ENCODE measurements at places on chromosomes 6 and 20. TPM values are rescaled to one million over a fixed set of nuclear protein-coding genes. Genes with fewer than 3 reads are reported as not detected.

The PRL gene
- not detected for total RNA-seq

The GSTA1 gene
- not detected for total RNA-seq

The WFDC5 gene
- total RNA-seq, result not detected

The EPHA7 gene
- under 0.01 TPM for total RNA-seq

The MICB gene
- total RNA-seq, result 8.8 TPM

The VSX1 gene
- total RNA-seq, result not detected
